ENCODE measurements at places on chromosomes 13 and 19. TPM values are rescaled to one million over a fixed set of nuclear protein-coding genes. Genes with fewer than 3 reads are reported as not detected.

Gene KLF5
- 102 TPM for total RNA-seq

Gene PRR22
- total RNA-seq, result 6.3 TPM

Gene NANOS3
- total RNA-seq, result not detected

DNA sequence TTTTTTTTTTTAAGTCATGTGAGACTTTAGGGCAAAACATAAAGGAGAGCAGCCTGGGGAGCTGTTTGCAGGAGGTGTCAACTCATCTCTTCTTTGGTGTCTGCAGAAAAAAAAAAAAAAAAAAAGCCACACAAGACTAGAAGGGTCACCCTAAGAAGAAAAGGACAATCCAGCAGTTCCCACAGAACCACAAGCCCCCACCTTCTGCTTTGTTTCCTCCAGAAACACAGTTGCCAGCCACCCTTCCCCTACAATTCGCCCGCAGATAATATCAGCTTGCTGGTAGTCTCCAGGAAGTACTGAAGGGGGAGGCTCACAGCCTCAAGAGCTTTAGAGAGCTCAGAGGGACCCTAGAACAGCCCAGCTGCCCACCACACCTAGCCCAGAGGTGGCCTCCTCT lies 22.3 kb upstream of the ZBTB7A start:
- no peaks in the 10 kb centered on the region for H3K27me3 ChIP-seq
- no peak overlapping the region for H3K4me3 ChIP-seq
- peak overlapping the region; percentile 67 for H3K27ac ChIP-seq
- peaks cover 8% of the 10 kb centered on the region for H3K4me1 ChIP-seq
- H3K36me3 ChIP-seq, result peaks cover 56% of the 10 kb centered on the region

DNA sequence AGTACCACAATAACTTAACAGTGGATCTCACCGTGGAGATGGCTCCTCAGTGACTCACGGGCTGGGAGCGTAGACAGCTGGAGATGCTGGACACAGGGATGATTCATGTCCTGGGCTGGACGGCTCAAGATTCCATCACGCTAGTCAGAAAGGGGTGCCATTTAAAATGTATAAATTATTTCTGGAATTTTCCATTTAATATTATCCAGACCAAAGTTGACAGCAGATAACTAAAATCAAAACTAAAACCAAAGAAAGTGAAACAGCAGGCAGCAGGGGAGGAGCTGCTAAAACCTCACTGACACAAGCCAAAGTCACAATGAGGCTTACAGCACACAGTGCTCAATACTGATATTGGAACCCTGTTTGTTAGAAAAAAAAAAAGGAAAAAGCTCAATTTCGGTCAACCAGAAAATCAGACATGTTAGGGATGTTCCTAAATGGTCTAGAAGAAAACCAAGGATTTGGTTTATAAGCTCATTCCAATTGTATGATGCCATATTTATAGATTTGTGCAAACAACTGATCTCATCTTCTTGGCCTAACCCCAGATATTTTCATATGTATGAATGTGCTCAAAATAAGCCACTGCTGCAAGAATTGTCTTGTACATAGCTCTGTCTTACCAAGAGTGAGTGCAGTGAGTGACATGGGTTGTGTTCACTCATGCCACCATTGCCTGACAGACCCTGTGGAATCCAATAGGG lies 111.8 kb downstream of the SACS start:
- peaks cover 26% of the 10 kb centered on the region for H3K4me1 ChIP-seq
- H3K4me3 ChIP-seq, result peak overlapping the region; percentile 8
- no peaks in the 10 kb centered on the region for H3K27me3 ChIP-seq

- no peaks in the 10 kb centered on the region for H3K4me1 ChIP-seq
- H3K4me3 ChIP-seq, result no peak overlapping the region
- no peak for DNase-seq
- no peak overlapping the region for H3K27ac ChIP-seq
- H3K36me3 ChIP-seq, result no peaks in the 10 kb centered on the region
Measured at GRCh38 chr19:17686592-17687024, 1.5 kb downstream of the UNC13A start.

DNA sequence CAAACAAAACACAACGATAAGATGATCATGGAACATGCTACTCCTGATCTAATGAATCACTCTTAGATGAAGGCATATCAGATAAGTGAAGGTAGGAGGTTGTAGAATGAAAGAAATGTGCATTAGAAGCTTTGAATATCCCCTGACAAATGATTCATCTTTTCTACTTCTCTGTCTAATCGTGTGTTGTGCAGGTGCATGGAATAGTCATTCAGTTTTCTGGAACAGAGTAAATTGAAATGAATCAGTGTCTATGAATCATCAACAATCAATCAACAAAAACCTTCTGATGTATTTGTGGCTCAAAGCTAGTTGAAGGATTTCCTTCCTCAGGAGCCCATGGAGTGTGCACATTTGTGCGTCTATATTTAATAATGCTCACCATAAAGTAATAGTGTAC lies 1290.4 kb upstream of the PCDH20 start:
- no peak for DNase-seq
- H3K36me3 ChIP-seq, result no peaks in the 10 kb centered on the region
- H3K4me1 ChIP-seq, result no peaks in the 10 kb centered on the region
- H3K27me3 ChIP-seq, result no peaks in the 10 kb centered on the region
- no peak overlapping the region for H3K4me3 ChIP-seq
- H3K27ac ChIP-seq, result no peak overlapping the region

DNA sequence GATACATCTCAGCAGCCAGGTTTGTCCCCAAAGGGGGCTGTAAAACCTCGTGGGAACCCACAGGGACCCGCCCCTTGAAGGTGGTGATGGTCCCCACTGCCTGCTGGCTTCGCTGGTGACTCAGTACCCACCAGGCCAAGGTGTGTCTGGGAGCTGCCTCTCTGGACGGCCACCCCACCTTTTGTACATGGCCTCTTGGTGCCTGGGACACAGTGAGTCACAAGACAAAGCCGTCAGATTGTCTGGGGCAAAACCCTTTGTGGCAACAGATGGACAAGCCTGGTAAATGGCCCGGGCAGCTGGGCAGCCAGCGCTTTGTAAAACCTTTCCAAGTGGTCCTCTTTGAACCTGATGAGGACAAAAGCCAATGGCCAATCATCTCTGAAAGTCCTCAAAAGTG lies 27.9 kb upstream of the KLF2 start:
- no peak overlapping the region for H3K27ac ChIP-seq
- DNase-seq, result no peak
- H3K4me1 ChIP-seq, result no peaks in the 10 kb centered on the region
- no peak overlapping the region for H3K4me3 ChIP-seq
- no peaks in the 10 kb centered on the region for H3K36me3 ChIP-seq
- no peaks in the 10 kb centered on the region for H3K27me3 ChIP-seq

DNA sequence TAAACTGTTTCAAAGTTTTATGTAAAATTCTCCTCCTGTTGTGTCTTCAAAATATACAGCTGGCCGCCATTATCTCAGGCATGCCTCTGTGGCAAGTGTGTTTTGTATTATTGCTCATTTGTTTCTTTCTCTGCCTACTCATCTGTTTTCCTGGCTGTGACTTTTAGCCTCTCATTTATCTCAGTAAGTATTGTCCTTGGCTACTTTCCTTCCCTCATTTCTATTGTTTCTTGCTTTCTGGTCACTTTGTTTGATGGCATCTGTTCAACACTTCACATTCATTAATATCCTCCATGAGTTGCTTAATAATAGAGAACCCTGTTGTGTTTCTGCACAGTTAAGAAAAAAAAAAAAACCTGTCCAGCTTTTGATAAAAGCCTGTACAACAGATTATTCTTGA lies 869.4 kb downstream of the PCDH17 start:
- no peak overlapping the region for H3K27ac ChIP-seq
- no peak for DNase-seq
- H3K4me3 ChIP-seq, result no peak overlapping the region
- H3K36me3 ChIP-seq, result no peaks in the 10 kb centered on the region
- H3K4me1 ChIP-seq, result no peaks in the 10 kb centered on the region
- no peaks in the 10 kb centered on the region for H3K27me3 ChIP-seq
